ENCODE measurements at places on chromosomes 1 and 21.
A peak's percentile ranks its signal among the peaks of the same experiment; 100 is the strongest.

DNA sequence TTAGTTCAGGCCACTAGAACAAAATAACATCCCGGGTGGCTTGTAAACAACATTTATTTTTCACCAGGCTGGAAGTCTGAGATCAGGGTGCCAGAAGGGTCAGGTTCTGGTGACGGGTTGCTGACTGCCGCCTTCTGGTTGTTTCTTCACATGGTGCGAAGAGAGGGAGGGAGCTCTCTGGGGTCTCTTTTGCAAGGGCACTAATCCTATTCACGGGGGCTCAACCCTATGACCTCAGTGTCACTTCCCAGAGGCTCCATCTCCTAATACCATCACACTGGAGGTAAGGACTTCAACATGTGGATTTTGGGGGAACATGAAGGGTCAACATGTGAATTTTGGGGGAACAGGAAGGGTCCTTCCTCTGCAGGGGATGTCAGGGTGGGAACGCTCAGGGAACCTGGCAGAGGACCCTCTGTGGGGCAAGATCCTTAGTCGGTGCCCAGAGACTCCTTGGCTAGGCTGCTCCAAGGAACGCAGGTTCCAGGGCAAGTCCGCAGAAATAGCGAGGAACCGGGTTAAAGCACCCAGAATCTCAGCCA, 8.7 kb upstream of the C2CD2 start:
- DNase-seq, result no peak

GRCh38 chr1:172041742-172042141, 200.4 kb downstream of the DNM3 start:
- no peak for DNase-seq

- DNase-seq, result no peak
Measured at GRCh38 chr1:231134624-231135023, 27.2 kb upstream of the TRIM67 start.

- no peak for DNase-seq
Measured at GRCh38 chr1:93215322-93215721, 34.8 kb downstream of the CCDC18 start.

GRCh38 chr1:236948381-236948780, 55.9 kb downstream of the MT1HL1 start:
- DNase-seq, result no peak

DNA sequence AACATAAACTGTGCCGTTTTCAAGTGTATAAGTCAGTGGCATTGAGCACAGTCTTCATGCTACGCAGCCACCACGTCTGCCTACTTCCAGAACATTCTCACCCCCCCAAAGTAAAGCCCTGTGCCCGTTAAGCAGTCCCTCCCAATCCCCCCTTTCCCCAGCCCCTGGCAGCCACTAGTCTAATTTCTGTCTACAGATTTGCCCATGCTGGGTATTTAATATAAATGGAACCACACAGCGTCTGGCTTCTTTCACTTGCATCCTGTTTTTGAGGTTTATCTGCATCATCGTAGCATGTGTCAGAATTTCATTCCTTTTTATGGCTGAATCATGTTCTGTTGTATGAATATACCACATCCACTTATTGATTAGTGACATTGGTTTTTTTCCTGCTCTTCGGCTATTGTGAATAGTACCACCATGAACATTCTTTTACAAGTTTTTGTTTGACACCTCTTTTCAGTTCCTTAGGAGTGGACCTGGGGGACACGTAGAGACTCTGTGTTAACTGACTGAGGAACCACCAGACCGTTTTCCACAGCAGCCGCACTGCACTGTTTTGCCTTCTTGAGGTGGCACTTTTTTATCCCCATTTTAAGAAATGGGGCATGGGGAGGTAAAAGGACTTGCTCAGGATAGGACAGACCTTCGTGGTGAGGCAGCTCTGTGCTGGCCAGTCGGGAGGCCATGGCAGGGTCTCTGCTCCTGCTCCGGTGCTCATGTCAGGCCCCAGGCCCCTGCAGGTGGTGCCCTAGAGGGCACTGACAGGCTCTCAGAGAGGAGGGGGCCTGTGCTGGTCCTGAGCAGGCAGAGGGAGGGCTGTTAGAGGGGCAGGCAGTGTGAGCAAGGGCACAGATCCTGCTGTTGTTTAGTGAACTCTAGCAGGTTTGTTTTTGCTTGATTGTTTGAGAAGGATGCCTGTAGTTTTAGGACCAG, 123.8 kb downstream of the PCBP3 start:
- no peak for DNase-seq

DNA sequence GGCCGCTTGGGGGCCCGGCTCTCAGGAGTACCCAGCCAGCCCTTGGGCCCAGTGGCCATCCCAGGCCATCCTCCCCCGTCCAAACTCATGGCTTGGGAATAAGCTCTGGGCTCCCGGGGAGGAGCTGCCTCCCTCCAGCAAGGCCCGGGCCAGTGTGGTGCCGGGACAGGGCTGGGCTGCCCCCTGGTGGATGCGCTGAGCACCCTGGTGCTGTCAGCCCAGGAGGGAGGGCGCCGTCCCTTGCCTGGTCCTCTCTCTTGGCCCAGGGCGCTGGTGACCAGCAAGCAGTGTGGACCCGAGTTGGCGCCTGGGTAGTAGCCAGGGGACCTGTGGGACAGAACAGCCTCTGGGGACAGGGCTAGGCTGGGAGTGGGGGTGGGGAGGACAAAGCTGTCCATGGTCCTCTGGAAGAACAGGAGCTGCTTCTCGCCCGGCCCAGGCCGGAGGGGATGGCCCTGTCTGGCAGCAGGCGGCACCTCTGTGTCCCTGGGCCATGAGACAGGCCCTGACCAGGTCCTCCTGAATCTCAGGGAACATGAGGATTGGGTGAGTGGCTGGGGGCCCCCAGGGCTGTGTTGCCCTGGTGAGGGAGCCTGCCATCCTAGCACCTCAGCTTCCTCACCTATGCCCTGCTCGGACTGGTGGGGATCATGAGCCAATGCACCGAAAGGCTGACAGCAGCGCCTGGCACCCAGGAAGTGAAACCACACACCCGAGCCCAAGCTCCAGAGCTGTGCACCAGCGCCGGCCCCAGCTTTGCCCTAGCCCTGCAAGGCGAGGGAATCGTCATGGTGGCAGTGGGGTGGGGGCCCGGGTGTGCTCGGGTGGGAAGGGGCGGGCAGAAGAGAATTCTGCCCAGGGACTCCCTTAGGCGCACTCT, 9.4 kb downstream of the MORN1 start:
- peak; percentile 81 for DNase-seq

DNA sequence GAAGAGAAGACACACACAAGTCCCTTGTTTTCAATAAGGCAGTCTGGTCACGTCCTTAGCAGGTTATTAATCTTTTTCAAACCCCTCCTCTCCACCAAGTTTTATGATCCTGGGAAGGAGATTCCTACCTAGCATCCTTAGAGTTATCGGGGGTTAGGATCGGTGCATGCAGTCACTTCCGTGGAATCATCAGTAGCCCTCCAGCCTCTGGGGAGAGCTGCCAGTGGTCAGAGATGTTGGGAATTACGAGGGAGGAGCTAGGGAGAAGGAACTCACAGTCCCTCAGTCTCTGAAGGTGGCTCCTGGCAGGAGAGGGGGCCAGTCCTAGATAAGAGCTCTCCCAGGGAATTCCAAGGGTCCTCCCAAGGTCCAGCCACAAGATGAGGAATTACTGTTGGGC, 57.7 kb upstream of the ATP5PO start:
- DNase-seq, result no peak

- DNase-seq, result peak; percentile 3
Measured at GRCh38 chr1:165235777-165236291, 120.7 kb downstream of the LMX1A start.

- no peak for DNase-seq
Measured at GRCh38 chr1:59159557-59160203, 137.2 kb upstream of the FGGY start.

- no peak for DNase-seq
Measured at GRCh38 chr1:84379917-84380180, 18.4 kb upstream of the DNASE2B start.

- DNase-seq, result no peak
Measured at GRCh38 chr21:15645830-15646229, 84.0 kb upstream of the USP25 start.

DNA sequence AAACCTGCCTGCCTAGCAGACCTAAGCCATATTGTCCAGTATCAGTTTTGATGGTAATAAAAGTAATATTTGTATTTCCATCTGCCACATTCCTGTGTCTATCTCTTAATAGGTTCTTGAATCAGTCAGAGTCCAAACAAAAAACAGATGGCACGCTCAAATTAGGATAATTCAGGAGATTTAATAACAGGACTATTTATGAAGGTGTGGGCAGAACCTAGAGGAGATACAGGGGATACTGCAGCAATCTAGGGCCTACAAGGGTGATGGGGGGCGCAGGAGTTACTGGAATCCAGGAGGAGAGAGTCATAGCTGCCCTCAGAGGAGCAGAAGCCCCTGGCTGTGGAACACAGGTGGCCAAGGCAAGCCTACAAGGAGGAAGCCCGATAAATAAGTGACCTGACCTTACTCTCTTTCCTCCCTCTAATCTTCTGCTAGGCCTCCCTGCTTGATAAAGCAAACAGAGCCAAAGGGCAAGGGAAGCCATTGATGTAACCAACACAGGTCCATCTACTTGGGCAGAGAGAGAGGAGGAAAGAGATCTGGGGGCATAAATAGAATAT, 11.9 kb upstream of the HYI start:
- no peak for DNase-seq

DNA sequence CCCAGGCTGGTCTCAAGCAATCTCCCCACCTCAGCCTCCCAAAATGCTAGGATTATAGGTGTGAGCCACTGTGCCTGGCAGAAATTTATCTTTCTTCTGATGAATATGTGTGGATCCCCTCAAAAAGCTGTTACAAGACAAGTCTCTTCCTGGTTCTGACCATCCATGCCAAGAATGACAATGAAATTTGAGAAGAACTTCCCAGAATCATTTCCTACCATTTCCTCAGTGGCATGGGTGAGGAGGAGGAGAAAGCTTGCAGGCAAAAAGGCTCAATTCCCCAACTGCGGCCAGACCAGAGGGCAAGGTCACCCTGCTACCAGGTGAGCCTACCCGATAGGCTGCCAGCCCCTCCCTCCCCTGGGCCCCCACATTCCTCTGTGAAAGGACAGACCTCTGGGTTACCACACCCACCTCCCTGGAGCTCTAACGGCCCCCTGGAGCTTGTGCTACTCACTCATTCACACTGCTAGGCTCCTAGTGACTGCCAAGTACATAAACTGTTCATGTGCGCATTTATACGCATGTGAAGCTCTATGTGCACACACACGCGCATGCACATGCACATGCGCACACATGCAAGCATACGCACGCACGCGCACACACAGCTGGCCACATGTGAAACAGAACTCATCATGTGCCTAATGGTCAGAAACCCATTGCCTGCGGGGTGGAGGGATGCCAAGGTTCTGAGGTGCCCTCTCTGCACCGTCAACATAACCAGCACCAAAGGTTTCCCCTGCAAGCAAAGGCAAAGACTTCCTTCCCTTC, 17.0 kb downstream of the MRAP start:
- no peak for DNase-seq

GRCh38 chr21:44598061-44598460, 2.3 kb upstream of the KRTAP10-7 start:
- DNase-seq, result no peak

DNA sequence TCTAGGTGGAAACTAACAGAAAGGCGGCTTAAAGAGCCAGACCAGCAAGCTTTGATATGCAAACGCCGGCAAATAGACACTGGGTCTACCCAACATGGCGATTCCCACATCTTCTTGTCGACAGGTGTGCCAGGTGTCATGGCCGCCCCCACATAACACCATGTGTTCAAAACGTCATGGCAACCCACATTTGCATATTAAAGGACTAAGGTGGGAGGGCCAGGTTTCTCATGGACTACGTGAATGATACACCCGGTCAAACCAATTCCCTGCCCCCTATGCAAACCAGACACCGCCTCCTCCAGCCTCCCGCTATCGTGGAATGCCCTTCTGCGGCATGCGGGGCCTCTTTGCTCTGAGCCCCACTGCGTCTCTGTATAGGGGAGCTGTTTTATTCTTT, 41.3 kb downstream of the ICOSLG start:
- no peak for DNase-seq

DNA sequence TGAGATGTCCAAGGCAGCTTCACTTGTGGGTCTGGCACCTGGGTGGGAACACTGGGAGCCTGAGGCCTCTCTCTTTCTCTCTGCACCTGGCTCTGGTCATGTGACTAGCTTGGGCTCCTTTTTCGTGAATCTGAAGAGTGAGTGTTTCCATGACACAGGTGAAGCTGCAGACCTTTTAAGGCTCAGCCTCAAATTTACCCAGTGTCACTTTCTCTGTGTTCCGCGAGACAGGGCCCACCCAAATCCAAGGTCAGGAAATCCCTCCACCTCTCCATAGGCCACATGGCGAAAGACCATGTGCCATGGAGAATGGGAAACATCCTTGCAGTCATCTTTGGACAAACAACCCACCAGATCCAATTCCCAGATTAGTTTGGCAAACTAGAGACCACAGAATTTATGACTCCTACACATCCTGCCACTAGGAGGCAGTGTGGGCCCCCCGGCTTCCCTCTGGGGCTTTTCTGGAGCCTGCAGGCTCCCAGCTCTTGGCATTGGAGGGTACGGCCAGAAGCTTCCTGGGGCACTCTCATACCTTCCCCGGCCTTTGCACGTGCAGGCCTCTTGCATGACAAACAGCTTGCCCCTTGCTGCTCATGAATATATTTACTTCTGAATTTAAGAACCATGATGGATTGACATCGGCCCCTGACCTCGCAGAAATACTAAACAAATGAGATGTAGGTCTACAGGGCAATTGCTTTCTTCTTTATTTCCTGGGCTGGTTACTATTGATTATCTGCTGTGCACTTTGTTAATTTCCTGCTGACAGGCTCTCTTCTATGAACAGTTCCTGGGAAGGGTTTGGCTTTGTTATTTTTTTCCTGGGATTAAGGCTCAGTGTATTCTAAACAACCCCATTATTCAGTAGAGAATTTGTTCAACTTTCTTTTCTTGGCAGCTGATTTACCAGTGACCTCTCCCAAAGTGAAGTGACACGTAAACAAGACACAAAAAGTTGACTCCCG, 180.7 kb downstream of the KAZN start:
- DNase-seq, result peak; percentile 41

DNA sequence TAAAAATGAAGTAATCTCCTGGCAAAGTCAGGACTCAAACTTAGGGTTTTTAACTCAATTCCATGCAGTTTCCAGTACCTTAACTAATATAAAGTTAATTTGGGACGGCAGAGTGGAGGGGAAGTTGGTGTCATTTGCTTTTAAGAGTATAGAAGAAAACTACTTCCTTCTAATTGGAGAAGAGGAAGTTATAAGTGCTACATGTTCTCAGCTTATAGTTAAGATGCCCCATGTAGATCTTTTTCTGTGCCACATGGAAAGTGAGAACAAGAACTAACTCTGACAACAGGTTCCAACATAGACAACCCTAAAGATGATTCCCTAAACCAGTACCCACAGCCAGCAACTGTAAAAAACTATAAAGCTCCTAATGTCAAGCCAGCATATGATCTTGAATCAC, 11.5 kb downstream of the RRAGC start:
- no peak for DNase-seq

GRCh38 chr1:211198111-211198510, 61.1 kb upstream of the RCOR3 start:
- DNase-seq, result no peak

All from thyroid gland (tissue), 4 donors.